Calu3 (cell line): ENCODE measurements at places on chromosomes 16 and 17. TPM values are rescaled to one million over a fixed set of nuclear protein-coding genes. Genes with fewer than 3 reads are reported as not detected.

The MPV17L gene
- total RNA-seq = 10.0 and 11.5 TPM in 2 replicates

DNA sequence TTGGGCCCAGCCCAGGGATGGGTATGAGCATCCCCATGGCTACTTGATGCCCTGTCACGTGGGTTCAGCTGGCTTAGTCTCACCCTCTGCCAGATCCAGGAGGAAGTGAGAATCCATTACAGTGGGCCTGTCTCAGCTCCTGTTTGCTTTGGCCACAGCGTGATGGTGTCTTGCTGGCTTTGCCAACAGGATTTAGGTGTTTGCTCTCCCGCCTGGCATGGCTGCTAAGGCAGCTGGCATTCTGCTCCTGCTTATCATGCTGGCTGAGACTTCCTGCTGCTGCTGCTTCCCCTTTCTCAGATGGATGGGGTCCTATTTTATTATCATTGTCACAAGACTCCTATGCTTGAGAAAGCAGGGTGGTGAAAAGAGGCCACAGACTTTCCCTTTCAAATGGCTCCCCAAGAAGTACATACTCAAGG lies 28.3 kb upstream of the HOXB13 start:
- H3K36me3 ChIP-seq = no peaks in the 10 kb centered on the region
- no peak overlapping the region for H3K4me3 ChIP-seq
- H3K27me3 ChIP-seq = peaks cover 92% of the 10 kb centered on the region
- peaks cover 22% of the 10 kb centered on the region for H3K4me1 ChIP-seq
- DNase-seq = no peak

The PPP1R1B gene
- 8.3 and 11.1 TPM in 2 replicates for total RNA-seq

DNA sequence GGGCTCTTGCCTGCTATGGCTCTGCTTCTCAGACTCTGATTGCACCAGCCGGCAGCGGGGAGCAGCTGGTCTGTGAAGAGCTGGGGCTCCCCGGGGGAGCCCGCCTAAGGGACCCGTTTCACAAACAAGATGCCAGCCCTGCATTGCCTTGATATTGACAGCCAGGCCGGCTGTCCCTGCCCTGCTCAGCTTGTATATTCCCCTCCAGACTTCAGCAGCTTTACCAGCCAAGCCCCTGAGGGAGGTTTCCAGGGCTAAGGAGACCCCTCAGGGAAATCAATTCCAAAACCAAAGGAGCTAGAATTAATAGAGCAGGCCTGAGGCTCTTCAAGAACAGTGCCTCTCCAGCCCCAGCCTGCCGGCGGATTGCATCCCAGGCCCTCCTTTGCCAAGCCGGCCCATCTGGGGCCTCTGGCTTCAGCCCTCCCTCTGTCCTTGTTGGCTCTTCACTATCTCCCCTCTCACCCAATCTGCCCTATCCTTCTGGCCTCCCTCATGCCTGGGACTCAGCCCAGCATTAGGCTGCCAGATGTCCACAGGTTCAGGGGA lies 5.7 kb downstream of the CALB2 start:
- H3K36me3 ChIP-seq = peaks cover 16% of the 10 kb centered on the region
- H3K27ac ChIP-seq = no peak overlapping the region
- H3K4me3 ChIP-seq = no peak overlapping the region

GRCh38 chr17:39699818-39700147 lies at the start of gene ERBB2:
ERBB2 (plus strand) TSS chr17:39700064; CDS start chr17:39700239, 175 bp downstream.
- H3K4me1 ChIP-seq = peaks cover 68% of the 10 kb centered on the region
- H3K36me3 ChIP-seq = peaks cover 62% of the 10 kb centered on the region
- peak within 1 kb of the TSS; percentile 71 for H3K4me3 ChIP-seq

DNA sequence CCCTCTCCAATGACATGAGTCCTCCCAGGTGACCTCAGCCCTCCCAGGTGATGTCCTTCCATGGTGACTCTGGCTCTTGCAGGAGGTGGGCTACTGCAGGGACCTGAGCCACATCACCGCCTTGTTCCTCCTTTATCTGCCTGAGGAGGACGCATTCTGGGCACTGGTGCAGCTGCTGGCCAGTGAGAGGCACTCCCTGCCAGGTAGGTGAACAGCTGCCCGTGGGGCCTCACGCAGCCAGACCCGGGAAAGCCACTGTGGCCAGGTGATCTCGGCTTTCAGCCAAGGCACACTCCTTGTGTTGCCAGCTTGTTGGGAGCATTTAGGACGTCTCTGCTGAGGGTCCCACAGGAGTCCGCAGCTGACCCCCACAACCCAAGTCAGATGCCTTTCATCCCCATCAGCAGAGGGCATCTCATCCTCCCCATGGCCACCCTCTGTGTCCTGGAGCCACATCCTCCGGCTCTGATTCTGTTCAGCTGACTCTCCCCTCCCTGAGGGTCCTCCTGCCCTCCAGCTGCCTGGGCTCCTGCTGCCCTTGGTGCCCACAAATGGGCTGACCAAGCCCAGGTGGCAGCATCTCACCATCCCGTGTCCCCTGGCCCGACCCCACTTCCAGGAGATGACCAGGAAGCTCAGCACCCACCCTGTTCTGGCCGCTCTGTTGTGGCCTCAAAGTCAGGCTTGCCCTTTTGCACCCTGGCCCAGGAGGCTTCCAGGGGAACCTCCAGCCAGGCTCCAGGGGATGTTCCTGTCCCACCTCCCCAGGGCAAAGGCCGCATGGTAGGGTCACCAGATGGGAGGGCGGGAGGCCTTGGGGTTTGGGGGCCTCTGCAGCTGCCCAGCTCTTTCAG lies 20.1 kb downstream of the USP6 start:
- no peak for DNase-seq
- H3K27me3 ChIP-seq = peaks cover 7% of the 10 kb centered on the region
- H3K36me3 ChIP-seq = no peaks in the 10 kb centered on the region
- H3K4me1 ChIP-seq = no peaks in the 10 kb centered on the region
- H3K4me3 ChIP-seq = no peak overlapping the region
- no peak overlapping the region for H3K27ac ChIP-seq

DNA sequence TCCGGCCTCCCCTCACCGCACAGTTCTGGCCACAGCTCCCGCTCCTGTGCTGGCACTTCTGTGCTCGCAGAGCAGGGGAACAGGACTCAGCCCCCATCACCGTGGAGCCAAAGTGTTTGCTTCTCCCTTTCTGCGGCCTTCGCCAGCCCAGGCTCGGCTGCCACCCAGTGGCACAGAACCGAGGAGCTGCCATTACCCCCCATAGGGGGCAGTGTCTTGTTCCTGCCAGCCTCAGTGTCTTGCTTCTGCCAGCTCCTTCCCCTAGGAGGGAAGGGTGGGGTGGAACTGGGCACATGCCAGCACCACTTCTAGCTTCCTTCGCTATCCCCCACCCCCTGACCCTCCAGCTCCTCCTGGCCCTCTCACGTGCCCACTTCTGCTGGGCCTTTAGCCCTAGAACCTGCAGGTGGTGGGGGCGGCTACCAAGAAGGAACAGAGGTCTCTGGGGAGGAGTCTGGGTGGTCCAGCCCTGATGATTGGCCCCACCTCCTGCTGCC lies 645 bp upstream of the ELMO3 start:
- no peak overlapping the region for H3K4me3 ChIP-seq
- H3K36me3 ChIP-seq = peaks cover 94% of the 10 kb centered on the region
- H3K4me1 ChIP-seq = peaks cover 36% of the 10 kb centered on the region
- DNase-seq = peak; percentile 83
- H3K27ac ChIP-seq = peak overlapping the region; percentile 76

The CHCT1 gene
- total RNA-seq = not detected in 2 replicates

DNA sequence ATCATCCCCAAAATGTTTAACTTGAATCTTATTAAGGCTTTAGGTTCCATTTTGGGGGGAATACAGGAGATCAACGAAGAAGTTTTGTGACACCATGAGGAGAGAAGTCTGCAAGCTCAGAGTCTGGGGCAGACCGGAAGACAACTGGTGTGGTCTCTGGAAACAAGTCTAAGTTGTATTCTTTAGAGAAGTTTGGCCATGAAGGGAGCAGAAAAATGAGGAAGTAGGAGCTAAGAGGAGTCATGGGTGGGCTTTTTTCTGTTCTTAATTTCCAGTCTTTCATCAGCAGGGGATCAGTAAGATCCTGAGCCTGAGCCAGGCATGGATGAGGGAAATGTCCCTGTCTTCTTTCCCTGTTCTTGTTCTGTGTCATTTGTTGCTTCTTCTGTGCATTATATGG lies 35.8 kb upstream of the NF1 start:
- H3K4me3 ChIP-seq = no peak overlapping the region
- no peak overlapping the region for H3K27ac ChIP-seq
- H3K4me1 ChIP-seq = no peaks in the 10 kb centered on the region
- H3K36me3 ChIP-seq = no peaks in the 10 kb centered on the region
- H3K27me3 ChIP-seq = no peaks in the 10 kb centered on the region

The KCNG4 gene
- not detected in 2 replicates for total RNA-seq

GRCh38 chr17:20226814-20227482 lies 217.8 kb downstream of the SPECC1 start:
- H3K27ac ChIP-seq = no peak overlapping the region
- H3K27me3 ChIP-seq = no peaks in the 10 kb centered on the region
- peak; percentile 66 for DNase-seq

DNA sequence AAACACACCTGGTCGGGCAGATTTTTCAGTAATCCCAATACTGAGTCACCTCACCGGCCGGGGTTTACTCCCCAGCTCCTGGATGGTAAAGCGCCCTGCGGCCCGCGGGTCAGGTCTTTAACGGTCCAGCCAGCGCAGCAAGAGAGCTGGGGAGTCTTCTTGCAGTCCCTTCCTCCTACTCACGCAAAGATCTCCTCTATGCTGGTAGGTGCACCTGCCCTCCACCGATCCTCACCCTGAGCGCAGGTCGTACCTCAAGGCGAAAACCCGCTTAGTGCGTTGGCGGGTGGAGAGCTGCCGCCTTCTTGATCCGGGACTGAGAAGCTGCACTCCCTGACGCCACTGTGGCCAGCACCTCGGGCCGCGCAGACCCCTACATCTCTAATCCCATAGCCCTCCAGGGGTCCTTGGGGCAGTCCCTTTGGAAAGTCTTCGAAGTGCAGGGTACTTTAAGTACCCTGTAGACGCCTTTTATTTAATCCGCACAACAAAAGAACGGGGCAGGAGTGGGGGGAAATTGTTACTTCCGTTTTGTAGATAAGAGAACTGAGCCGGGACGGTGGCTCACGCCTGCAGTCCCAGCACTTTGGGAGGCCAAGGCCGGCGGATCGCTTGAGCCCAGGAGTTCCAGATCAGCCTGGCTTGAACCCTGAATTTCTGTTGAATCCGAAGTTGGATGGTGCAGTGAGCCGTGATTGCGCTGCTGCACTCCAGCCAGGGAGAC lies 10.4 kb upstream of the HOXB13 start:
- H3K27me3 ChIP-seq = peaks cover 93% of the 10 kb centered on the region
- H3K27ac ChIP-seq = no peak overlapping the region
- no peaks in the 10 kb centered on the region for H3K36me3 ChIP-seq

- no peaks in the 10 kb centered on the region for H3K36me3 ChIP-seq
- H3K4me3 ChIP-seq = no peak overlapping the region
- no peaks in the 10 kb centered on the region for H3K27me3 ChIP-seq
- H3K27ac ChIP-seq = no peak overlapping the region
- no peak for DNase-seq
- no peaks in the 10 kb centered on the region for H3K4me1 ChIP-seq
Observed at GRCh38 chr16:61813339-61813738, 222.9 kb downstream of the CDH8 start.

The PSMD3 gene
- 2,152 and 2,179 TPM in 2 replicates for total RNA-seq

The SYCE1L gene
- total RNA-seq = 2.0 and 6.2 TPM in 2 replicates

The KRT33A gene
- not detected in 2 replicates for total RNA-seq

- no peak overlapping the region for H3K27ac ChIP-seq
- H3K4me3 ChIP-seq = no peak overlapping the region
- no peaks in the 10 kb centered on the region for H3K36me3 ChIP-seq
- DNase-seq = no peak
Observed at GRCh38 chr16:86906623-86907022, 328.3 kb downstream of the FOXL1 start.

- DNase-seq = no peak
- no peak overlapping the region for H3K27ac ChIP-seq
- H3K36me3 ChIP-seq = peaks cover 13% of the 10 kb centered on the region
Observed at GRCh38 chr16:67463059-67463458, 17.9 kb downstream of the ATP6V0D1 start.

DNA sequence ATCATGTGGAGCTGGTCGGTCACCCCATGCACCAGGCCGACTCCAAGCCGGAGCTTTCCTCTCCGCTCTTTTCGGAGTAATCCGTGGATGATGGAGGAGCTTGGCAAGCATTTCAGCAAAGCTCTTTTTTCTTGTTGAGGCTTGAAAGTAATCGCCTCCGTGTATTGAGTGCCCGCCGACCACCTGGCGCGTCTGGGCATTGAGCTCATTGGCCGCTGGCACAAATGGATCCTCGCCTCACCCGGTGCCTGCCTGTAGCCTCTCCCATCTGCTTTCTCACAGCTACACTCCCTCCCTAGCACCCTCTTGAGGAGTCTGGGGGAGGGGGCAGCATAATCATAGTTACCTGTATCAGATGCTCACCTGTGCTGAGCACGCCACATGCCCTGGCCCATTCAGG lies 148.9 kb downstream of the CMIP start:
- no peaks in the 10 kb centered on the region for H3K27me3 ChIP-seq
- H3K36me3 ChIP-seq = peaks cover 13% of the 10 kb centered on the region
- no peak for DNase-seq
- H3K4me1 ChIP-seq = peaks cover 36% of the 10 kb centered on the region
- H3K4me3 ChIP-seq = no peak overlapping the region
- no peak overlapping the region for H3K27ac ChIP-seq

- H3K4me3 ChIP-seq = no peak overlapping the region
- no peak overlapping the region for H3K27ac ChIP-seq
- no peak for DNase-seq
- peaks cover 68% of the 10 kb centered on the region for H3K27me3 ChIP-seq
- no peaks in the 10 kb centered on the region for H3K36me3 ChIP-seq
Observed at GRCh38 chr16:65846210-65846602, 520.3 kb upstream of the CDH5 start.

DNA sequence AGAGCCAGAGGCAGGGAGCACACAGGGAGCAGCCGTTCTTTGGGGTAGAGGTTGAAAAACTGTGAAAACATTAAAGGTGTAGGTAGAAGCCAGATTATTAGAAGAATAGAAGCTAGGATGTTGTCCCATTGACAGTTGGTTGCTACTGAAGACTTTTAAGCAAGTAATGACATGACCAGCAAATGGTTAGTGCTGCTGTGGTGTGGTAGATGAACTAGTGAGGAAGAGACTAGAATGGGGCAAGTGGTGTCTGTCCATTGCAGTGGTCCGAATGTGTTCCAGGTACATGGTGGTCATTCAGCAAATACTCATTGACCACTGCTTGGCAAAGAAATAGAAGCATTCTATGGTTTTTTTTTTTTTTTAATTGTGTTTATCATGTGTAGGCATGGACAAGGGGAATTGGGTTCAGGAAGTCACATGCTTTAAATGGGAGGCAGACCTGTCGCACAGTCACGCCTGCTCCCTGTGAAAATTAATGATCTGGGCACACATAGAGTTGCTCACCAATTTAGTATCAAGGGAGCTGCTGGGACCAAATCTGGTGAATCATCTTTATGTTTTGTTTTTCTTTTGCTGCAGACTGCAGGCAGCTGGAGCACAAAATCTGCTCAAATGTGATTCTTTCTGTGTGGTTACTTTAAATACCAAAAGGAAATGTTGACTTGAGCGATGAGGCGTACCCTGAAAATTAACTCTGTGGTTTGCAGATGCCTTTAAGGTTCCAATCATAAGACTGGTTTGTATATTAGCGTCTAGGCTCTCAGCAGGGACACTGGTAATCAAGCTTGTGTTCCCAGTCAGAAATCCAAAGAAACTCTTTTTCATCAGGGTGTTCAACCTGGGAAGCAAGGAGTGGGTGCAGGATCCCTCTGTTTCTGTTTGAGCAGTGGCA lies 30.7 kb downstream of the YPEL2 start:
- DNase-seq = no peak
- H3K27ac ChIP-seq = no peak overlapping the region
- H3K36me3 ChIP-seq = no peaks in the 10 kb centered on the region
- H3K4me1 ChIP-seq = peaks cover 14% of the 10 kb centered on the region
- no peaks in the 10 kb centered on the region for H3K27me3 ChIP-seq
